ENCODE measurements at places on chromosomes 2 and 18.

DNA sequence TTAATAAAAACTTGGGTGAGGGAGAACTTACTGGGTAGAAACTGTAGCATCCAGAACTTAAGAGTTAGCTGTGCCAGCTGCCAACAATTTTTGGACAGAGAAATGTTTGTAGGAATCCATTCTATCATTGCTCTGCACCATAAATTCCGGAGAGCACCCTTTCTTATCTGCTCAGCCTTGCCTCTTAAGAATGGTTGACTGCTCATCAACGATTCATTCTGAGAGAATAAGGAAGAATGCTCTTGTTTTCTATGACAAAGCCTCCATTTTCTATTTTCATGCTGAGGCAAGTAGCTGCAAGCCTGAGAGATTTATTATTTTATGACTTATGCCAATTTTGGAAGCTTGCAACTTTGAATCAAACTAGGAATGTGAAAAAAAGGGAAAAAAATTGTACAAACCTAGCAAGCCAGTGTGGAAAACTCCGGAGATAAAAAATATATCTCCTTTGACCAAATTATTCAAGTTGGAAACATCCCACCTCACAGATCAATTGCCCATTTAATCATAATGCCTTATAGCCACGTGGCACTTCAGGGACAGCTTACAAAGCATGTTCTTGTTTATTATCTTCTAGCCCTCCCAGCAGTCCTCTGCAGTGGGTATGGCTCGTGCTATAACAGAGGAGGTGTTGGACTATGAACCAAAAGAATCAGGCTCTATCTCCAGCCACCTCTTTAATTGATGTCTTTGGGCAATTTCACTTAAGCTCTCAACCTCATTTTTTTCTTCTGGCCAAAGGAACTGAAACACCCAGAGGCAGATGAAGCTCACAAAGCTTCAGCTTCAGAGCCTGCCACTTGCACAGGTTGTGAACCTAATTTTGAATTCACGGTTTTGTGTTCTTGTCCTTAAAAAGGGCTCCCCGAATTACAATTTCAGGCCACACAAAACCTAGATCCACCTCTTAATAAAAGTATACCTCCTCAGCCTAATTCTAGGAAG is 40.9 kb upstream of the ATL2 start:
- DNase-seq: no peak

GRCh38 chr2:85772019-85772745 is 18.4 kb downstream of the ATOH8 start:
- DNase-seq: no peak

GRCh38 chr2:84022810-84023431 is 436.2 kb downstream of the SUCLG1 start:
- no peak for DNase-seq

DNA sequence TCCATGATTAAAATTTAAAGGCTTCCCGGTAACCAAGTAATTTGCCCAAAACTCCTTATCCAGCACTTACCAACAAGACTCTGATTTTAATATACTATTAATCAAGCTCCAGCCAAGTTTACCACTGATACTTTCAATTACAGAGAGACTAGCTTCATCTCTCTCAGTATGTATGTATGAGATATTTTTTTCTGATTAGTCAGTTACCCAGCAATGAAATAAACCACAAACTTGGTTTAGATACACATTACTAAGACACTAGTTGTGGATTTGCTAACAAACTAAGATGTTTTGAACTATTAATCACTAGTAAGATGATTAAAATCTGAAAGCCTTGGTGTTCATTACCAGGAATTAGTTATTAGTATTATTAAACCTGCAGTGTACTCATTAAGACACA is 1272.2 kb upstream of the ACVR2A start:
- no peak for DNase-seq

DNA sequence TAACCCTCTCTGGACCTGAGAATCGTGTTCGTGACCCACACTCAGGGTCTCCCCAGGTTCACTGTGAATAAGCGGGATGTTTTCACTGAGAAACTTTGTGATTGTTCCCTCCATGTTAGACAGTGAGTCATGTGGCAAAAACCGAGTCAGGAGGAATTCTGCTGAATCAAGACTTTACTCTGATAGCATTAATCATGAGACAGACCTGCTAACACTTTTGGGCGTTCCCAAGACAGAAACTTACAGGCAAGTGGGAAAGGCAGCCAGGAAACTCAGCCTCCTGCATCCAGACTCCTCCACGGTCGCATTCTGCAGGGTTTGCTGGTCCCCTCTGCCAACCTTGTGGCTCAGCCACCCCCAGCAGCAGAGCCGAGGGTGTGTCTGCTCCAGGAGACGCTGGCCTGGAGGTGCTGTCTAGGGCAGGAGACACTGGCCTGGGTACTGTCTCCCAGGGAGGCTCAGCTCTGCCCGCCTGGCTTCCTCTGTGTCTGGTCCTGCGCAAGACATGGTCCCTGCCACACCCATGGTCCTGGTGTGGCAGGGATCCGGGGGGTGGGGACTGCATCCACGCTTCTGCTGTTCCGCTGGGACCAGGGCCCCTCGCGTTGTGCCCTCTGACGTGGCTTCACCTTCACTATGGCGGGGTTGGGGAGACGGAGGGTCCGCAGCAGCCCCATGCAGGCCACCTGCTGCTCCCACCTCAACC is 177.4 kb downstream of the TWIST2 start:
- no peak for DNase-seq

- DNase-seq: no peak
These were observed 114.8 kb downstream of the ATL2 start for GRCh38 chr2:38262069-38262871.

DNA sequence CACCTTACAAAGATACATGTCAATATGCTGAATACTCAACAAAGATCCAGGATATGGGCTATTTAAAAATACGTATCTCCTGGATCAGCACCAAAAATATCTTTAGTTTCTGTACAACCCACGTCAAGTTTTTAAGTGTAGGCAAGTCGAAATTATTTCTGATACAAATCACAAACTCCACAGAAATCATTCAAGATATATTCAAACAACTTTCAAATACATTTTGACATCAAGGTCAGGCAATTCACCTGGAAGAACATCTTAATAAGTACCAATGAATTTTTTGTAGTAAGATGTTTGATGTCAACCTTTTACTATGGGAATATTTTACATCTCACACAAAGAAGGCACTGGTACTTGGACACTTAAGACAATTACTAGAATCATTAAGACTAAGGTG is 86.2 kb downstream of the CUL3 start:
- no peak for DNase-seq

- DNase-seq: no peak
These were observed 2.8 kb downstream of the SIX3 start for GRCh38 chr2:44944102-44944951.

- peak; percentile 20 for DNase-seq
These were observed 743 bp downstream of the XPO1 start for GRCh38 chr2:61537277-61537949.

DNA sequence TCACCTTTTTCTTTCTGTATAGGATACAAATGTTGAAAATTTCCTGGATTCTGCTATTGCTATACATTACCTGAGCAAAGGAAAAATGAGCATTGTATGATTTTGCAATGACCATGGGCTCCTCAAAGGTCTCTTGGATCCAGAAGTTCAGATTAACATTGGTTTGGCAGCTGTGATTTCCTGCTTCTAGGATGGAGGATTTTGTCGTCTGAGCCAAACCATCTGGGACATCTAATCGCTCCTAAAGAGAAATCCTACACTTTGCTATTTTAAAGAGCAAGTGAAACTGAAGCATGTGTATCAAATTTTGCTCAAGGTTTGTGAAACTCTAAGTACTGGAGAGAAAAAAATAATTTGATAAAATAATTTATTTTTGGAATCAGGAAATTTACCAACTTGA is 115.1 kb upstream of the ST6GAL2 start:
- DNase-seq: no peak

- DNase-seq: no peak
These were observed 188.4 kb upstream of the KYNU start for GRCh38 chr2:142688856-142689605.

- no peak for DNase-seq
These were observed 345.9 kb downstream of the TSN start for GRCh38 chr2:122101319-122101718.

DNA sequence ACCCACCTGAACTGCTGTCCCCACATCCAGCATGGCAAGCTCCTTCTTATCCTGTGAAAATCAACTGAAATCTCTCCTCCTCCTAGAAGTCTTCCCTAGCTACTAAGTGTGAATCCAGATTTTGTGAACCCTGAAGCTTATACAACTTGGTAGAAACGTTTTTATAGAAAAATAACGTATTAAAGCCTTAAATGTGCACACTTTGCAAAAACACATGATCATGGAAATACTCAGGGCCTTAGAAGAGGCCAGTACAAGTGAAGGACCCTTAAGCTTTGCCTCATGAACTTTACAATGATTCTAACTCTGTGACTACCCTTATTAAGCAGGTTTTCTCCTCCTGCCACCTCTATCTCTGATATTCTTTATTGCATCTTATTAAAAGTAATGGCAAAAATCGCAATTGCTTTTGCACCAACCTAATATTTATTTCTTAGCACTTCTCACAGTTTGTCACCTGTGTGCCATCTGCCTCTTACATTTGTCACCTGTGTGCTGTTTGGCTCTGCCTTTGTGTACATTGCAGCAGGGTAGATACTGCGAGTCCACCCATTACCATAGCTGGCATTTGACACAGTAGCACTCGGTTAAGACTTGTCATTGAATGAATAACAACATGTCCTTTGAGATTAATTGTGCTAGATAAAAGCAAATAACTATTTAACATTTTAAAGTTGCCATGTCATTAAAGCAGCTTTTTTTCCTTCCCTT is 42.2 kb downstream of the FRZB start:
- no peak for DNase-seq

GRCh38 chr2:43142921-43143438 is 83.4 kb downstream of the ZFP36L2 start:
- peak; percentile 70 for DNase-seq

DNA sequence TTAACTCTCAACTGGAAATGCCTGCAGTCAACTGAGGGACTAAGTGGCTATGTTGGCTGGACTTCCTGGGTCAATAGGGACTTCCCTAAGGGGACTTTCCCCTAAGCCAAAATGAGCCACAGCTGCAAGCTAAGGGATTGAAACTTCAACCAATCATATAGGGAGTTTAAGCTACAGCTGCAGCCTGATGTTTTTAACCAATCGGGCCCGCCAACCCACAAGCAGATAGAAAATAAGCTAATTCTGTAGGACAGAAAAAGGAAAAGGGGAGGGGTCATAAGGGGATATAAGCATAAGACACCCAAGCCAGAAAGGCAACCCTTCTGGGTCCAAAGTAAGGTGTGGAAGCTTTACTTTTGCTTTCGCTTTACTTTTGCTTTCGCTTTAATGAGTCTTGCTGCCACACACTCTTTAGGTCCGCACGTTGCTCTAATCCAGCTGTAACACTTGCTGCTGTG is 927.5 kb downstream of the ERBB4 start:
- no peak for DNase-seq

DNA sequence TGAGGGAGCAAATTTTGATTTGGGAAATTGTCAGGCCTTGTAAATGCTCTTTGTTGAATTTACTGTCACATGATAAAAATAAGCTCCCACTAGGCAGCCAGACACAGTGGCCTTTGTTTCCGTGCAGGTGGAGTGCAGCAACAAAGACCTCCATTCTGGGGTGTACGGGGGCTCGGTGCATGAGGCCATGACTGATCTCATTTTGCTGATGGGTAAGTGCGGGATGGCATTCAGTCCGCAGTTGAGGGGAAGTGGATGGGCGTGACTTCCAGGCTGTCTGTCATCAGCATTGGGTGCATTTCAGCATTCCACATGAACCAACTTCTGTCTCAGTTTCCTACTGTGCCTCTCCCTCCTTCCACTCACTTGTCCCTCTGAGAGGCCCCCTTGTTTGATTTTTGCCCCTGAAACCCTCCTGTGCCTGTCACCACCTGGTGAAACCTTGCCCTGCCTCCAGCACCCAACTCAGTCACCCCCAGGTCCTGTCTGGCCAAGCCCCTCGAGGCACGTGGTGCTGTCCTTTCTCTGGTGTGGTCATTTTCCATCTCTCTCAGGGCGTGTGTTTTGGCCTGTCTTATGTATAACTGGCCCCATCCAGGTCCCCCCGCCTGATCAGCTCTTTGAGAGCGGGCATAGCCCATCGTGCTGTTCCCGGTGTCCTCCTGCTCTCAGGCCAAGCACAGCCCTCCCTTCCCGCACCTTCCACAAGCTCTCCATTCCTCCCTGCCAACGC is 16.3 kb downstream of the CNDP2 start:
- no peak for DNase-seq

DNA sequence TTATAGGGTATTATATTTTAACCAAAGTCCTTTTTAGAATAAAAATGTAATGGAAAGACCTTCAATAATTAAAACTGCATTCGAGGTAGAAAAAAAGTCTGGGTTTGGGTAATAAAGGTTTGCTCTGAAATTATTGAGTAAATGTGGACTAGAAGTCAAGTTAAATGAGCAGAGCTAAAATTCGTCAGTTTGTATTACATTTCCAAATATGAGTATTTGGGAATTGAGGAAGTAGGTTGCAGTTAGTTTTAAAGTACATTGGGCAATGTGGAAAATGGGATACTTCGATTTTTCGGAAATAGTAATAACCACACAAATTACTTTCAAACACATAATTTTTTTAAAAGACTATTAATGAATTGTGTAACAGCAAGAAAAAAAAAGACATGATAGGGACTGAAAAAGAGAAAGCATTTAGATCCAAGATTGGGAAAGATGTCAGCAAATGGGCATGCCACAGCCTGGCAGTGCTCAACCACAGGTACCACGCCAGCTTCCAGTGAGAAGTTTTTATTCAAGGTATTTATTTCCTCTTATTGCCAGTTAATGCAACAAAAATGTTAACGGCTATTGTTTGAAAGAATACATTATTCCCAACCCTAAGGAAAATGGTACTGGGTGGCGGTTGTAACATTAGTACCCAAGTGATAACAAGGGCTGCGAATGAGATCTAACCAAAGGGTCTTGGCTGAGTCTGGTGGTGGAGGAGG is 50.0 kb downstream of the TTC39C start:
- no peak for DNase-seq

DNA sequence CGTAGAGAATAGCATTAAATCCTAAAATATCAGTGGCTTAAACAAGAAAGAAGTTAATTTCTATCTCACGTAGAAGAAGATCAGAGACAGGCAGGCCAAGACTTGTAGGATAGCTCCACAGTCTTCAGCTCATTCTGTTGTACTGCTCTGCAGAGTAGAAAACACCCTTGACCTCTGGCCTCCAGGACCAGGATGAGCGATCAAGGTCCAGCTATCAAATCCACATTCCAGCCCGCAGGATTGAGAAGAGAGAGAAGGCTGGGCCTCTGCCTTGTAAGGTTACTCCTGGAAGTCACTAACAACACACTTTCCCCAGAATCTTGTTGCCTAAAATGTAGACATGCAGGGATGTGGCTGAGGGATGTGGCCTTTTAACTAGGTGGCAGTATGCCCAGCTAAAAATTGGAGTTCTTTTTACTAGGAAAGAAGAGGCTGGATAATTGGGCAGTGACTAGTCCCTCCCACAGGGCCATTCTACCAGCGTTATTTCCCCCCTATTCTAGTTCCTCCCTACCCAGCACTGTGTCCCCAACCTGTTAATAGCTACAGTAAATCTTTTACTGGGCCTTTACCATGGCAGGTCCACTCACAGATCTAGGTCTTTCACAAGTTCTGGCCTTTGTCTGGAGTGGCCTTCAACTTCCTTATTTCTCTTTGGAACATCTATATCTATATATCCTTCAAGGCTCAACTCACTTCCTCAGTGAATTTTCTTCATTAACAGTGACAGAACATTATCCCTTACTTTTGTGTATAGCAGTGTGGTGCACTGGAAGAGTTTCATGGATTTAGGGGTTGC is 165.0 kb downstream of the DIS3L2 start:
- DNase-seq: no peak

GRCh38 chr2:10471955-10472354 is 23.8 kb upstream of the ODC1 start:
- no peak for DNase-seq

Measured in CD4-positive, alpha-beta T cell treated with Interleukin-15 for 1 hour (primary cell).